ENCODE measurements at places on chromosomes 6 and 20.

DNA sequence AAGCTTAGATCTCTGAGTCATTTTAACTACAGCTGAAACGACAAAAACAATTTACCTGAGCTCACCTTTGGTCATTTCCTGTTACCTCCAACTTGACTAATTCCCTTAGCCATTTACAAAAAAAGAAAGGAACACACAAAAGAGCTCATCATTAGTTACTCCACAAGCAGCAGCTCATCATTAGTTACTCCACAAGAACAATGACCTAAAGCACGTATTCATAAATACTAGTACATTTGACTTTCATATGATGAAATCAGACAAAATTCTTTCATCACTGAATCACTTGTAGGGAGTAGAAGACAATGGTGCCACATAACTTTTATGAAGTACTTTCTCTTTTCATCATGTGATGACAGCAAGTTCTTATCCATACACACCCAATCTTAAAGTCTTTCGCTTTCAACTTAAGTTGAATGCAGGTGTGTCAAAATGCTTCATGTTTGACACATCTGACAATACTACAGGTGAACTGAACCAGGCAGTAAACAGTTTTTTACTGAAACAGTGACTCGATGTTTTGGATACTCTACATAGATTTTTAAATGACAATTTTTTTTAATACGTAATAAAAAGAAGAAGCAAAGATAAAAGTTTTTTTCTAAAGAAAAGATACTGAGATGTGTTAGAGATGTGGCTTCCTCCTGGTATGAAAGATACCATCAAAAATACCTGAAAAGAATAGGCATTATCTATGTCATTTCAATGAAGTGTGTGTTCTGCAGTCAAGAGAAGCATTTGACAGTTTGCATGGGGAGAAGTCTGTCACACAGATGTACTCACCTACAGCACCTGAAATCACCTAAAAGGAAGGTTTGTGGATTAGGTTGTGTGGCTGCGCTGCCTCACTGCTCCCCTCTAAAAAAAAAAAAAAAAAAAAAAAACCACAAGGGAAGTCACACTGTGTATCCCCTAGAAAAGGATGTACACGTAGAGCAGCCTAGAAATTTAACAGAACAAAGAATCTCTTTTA is 109.1 kb downstream of the PRDM1 start:
- DNase-seq = no peak

- DNase-seq = no peak
Observed at GRCh38 chr6:139882977-139883728, 508.7 kb upstream of the CITED2 start.

GRCh38 chr6:116685437-116685993 is 4.5 kb downstream of the KPNA5 start:
- DNase-seq = no peak

DNA sequence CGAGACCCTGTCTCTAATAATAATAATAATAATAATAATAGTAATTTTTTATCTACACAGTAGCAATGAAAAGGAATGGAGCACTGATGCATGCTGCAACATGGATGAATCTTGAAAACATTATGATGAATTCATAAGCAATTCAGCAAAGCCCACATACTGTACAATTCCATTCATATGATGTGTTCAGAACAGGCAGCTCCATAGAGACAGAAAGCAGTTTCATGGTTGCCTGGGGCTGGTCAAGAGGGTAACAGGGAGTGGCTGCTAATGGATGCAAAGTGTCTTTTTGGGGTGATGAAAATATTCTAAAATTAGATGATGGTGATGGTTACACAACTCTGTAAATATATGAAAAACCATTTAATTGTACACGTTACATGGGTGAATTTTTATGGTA is 43.6 kb downstream of the SLC24A3 start:
- DNase-seq = no peak

DNA sequence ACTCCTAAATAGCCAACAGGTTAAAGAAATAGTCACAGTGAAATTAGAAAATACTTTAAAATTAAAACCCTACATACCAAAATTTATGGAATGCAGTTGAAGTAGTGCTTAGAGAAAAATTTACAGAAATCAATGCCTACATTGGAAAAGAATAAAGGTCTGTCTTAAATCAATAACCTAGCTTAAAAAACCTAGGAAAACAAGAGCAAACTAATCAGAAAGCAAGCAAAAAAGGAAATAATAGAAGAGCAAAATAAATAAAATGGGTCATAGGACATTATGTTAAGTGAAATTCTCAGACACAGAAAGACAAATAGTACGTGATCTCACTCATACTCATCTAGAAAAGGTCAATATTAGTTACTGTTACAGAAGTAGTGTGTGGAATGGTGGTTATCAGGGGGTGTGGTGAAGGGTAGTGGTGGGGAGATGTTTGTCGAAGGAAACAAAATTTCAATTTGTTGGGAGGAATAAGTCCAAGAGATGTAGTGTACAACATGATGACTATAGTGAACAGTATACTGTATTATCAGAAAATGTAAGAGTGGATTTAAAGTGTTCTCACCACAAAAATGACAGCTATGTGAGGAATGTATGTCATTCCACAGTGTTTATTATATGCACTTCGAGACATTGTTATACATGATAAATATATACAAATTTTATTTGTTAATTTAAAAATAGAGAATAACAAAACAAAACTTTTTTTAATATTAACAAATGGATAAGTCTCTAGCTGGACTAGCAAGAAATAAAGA is 423.6 kb downstream of the CDH26 start:
- no peak for DNase-seq
